ENCODE measurements at places on chromosomes 3 and 15. TPM values are rescaled to one million over a fixed set of nuclear protein-coding genes. Genes with fewer than 3 reads are reported as not detected.
A peak's percentile ranks its signal among the peaks of the same experiment; 100 is the strongest.

Gene PIERCE2
- not detected for total RNA-seq

DNA sequence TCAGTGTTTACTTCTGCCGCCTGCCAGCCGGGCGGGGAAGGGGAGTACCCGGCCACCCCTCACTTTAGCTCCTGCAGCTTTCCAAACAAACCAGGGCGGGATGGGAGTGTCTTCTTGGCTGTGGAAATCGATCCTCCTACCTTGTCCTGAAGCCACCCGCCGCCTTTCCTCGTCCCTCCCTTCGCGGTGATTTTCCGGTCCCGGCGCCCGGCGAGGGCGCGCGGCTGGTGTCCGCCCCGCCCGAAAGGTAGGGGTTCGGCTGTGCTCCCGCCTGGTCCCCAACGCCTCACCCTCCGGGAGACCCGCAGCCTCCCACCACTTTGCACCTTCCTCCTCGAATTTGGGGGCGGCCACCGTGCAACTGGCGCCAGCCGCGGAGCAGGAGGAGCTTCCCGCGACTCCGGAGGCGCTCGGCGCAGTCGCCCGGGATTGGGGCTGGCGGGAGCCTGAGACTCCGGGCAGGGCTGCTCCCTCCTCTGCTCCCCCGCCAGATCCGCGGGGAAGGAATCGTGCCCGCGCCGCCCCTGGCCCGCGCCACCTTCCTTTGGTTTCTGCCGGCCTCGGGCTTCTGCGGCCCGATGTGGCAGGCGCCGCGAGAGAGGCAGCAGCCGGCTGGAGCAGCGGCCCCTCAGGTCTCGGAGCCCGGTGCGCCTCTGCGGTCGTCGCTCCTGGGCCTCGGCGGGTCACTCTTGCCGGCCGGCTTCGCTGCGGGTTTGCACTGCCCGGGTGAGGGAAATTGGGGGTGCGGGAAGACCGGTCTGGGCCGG, 30.7 kb upstream of the ST3GAL6 start:
- H3K27me3 ChIP-seq, result no peaks in the 10 kb centered on the region
- peak; percentile 67 for DNase-seq
- no peaks in the 10 kb centered on the region for H3K36me3 ChIP-seq

Gene CPLX3
- total RNA-seq, result not detected

DNA sequence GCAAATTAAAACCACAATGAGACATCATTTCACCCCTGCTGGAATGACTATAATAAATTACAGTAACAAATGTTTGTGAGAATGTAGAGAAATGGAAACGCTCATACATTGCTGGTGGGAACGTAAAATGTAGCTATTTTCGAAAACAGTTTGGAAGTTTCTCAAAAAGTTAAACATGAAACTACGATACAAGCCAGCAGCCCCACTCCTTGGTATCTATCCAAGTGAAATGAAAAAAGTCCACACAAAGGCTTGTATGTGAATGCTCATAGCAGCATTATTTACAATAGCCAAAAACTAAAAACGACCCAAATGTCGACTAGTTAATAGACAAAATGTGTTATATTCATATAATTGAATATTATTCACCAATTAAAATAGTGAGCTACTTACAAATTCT, 22.9 kb upstream of the CFAP20DC start:
- no peak for DNase-seq
- H3K27ac ChIP-seq, result no peak overlapping the region
- H3K36me3 ChIP-seq, result no peaks in the 10 kb centered on the region
- no peaks in the 10 kb centered on the region for H3K4me1 ChIP-seq
- H3K27me3 ChIP-seq, result no peaks in the 10 kb centered on the region
- no peak overlapping the region for H3K4me3 ChIP-seq

GRCh38 chr3:128218548-128219257, 65.4 kb downstream of the EEFSEC start:
- H3K4me3 ChIP-seq, result no peak overlapping the region
- no peaks in the 10 kb centered on the region for H3K27me3 ChIP-seq
- H3K36me3 ChIP-seq, result no peaks in the 10 kb centered on the region
- no peak for DNase-seq

Gene WDR72
- not detected for total RNA-seq

DNA sequence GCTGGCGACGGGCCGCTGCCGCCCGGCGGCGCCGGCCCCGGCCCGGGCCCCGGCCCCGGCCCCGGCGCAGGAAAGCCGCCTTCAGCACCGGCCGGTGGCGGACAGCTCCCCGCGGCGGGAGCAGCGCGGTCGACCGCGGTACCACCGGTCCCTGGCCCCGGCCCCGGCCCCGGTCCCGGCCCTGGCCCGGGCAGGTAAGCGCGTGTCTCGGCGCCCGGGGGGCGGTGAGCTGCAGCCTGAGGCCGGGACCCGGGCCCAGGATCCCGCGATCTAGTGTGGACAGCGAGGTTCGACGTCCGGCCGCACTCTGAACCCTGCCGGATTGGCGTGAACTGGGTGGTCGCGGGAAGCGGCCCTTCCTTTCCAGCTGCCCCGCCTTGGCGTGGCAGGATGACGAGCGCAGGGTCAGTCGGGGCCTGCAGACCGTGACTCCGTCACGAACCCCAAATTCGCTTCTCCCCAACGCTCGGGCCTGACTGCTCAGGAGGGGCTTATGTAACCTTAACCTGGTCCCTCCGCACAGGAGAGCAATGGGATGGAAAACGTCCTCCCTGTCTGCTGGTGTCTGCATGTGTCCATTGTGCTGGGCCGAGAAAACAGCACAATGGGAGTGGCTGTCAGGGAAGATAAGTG, 472 bp downstream of the BSN start:
- H3K4me3 ChIP-seq, result peak overlapping the region; percentile 75
- no peaks in the 10 kb centered on the region for H3K36me3 ChIP-seq
- no peak for DNase-seq

- no peak overlapping the region for H3K4me3 ChIP-seq
- no peaks in the 10 kb centered on the region for H3K27me3 ChIP-seq
- no peaks in the 10 kb centered on the region for H3K36me3 ChIP-seq
- H3K4me1 ChIP-seq, result no peaks in the 10 kb centered on the region
Measured at GRCh38 chr15:37764733-37765191, 169.7 kb upstream of the TMCO5A start.

GRCh38 chr15:91776104-91776503, 77.4 kb upstream of the SLCO3A1 start:
- no peak overlapping the region for H3K27ac ChIP-seq
- H3K36me3 ChIP-seq, result no peaks in the 10 kb centered on the region
- no peaks in the 10 kb centered on the region for H3K27me3 ChIP-seq
- no peak overlapping the region for H3K4me3 ChIP-seq
- H3K4me1 ChIP-seq, result no peaks in the 10 kb centered on the region

DNA sequence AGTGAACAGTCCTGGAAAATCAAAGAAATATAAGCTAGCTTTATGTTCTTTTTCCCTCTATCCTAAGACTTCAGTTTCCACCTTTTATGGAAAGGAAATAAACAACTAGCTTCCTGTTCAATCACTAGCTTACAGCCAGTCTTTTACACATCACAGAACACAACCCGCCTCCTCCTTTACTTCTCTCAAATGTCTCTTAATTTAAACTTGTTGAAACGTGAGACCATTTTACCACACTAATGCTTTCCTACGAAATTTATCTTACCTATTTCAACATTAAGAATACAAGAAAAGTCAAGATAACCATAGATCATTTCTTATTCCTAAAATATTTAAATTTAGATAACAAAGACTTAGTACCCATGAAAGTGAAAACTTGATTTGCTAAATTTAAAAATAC, 6.2 kb downstream of the PRTG start:
- no peak overlapping the region for H3K27ac ChIP-seq
- no peak for DNase-seq
- no peak overlapping the region for H3K4me3 ChIP-seq
- no peaks in the 10 kb centered on the region for H3K36me3 ChIP-seq
- no peaks in the 10 kb centered on the region for H3K27me3 ChIP-seq

DNA sequence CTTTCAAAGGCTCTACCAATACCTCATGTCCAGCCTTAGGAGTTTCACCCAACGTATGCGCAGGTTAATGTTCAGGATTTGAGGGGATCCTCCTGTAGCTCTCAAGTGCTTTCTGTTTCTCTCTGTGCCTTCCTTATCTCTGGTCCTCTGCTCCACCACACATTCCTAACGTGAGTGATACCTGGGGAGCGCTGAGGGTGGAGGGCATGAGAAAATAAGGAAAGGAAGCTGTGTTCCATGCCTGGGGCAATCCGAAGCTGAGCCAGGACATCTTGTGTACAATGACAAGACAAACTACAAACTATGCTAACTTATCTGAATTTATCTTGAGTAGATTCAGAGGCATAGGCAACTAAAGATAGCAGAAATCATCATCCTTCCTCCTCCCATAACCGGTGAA, 136.4 kb downstream of the SST start:
- H3K27me3 ChIP-seq, result no peaks in the 10 kb centered on the region
- no peak overlapping the region for H3K4me3 ChIP-seq
- H3K4me1 ChIP-seq, result no peaks in the 10 kb centered on the region
- no peak overlapping the region for H3K27ac ChIP-seq
- H3K36me3 ChIP-seq, result no peaks in the 10 kb centered on the region

DNA sequence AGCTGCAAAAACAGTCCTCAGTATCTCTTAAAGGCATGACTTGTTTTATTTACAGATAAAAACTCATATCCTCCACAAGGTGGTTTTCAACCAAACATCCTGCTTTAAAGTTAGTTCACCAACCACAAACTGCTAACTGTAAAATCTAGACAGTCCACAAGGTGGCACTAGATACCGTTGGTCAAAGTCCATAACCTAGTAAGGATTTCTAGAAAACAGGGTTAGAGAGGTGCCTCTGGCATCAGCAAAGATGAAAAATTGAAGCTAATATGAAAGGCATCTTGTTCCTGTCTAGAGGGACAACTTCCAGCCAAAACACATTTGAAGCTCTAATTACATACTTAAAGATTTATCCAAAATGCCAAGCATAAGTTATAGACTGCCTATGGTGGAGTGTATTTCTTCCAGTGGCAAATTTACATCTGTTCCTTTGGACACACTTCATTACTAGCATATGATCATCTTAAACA, 56.0 kb downstream of the ZMAT3 start:
- DNase-seq, result no peak
- peaks cover 2% of the 10 kb centered on the region for H3K4me1 ChIP-seq
- no peaks in the 10 kb centered on the region for H3K36me3 ChIP-seq
- H3K4me3 ChIP-seq, result no peak overlapping the region

Gene MAPK6
- 32.1 TPM for total RNA-seq

DNA sequence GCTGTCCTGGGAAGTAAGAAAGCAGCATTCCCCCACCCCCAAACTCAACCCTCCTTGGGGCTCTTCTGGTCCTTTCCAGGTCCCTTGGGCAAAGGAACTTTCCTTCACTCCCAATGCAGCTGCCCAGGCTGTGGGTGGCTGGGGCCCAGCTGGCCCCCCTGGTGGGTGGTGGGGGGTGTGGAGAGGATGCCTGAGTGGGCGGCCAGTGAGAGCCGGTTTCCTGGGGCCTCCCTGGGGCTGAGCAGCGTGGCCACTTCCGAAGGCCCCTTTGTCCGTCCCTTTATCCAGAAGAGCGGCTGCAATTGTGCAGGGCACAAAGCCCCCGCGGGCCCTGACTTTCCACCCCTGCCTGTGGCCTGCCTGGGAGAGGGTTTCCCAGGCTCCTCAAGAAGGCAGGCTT, 61.0 kb downstream of the RHCG start:
- DNase-seq, result no peak
- H3K36me3 ChIP-seq, result no peaks in the 10 kb centered on the region
- no peak overlapping the region for H3K4me3 ChIP-seq
- no peak overlapping the region for H3K27ac ChIP-seq

DNA sequence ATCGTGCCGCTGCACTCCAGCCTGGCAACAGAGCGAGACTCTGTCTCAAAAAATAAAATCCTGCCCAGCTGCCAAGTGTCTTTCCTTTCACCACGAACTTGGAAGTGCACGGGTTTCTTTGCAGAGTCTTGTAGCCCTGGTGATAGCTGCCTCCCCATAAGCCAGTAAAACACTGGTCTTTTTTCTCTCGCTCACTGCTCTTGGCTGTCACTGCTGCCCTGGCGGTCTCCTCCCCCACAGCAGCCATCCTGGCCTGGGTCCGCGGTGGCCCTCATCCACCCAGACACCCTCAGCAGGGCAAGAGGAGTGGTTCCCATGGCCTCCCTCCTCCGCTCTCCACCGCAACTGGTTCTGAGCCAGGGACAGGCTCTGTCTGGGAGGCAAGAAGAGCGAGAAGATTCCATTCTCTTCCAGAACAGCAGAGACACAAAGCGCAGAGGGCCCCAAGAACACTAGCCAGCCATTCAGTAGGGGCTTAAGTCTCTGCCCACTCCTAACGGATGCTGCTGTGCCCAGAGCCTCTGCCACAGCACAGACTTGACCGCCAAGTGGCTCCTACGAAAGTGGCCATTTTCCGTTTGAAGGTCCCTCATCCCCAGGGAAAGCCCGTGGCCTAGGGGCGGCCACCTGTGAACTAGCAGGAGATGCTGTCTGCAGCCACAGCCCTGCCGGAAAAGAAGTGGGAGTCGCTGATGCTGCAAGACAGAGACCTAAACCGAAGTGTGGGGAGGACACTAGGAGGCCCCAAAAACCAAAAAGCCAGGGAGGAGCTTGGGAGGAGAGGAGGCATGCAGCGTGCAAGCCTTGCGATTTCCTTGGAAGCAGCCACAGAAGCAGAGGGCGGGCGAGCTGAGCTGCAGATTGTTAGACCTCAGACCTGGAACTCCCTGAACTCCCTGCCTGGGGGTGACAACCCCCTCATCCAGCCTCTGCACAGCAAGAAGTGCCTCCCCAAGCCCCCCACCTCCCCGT, 44.1 kb downstream of the KLHL25 start:
- peaks cover 31% of the 10 kb centered on the region for H3K36me3 ChIP-seq
- H3K27me3 ChIP-seq, result no peaks in the 10 kb centered on the region
- DNase-seq, result peak; percentile 79
- H3K4me3 ChIP-seq, result peak overlapping the region; percentile 51
- peaks cover 6% of the 10 kb centered on the region for H3K4me1 ChIP-seq

DNA sequence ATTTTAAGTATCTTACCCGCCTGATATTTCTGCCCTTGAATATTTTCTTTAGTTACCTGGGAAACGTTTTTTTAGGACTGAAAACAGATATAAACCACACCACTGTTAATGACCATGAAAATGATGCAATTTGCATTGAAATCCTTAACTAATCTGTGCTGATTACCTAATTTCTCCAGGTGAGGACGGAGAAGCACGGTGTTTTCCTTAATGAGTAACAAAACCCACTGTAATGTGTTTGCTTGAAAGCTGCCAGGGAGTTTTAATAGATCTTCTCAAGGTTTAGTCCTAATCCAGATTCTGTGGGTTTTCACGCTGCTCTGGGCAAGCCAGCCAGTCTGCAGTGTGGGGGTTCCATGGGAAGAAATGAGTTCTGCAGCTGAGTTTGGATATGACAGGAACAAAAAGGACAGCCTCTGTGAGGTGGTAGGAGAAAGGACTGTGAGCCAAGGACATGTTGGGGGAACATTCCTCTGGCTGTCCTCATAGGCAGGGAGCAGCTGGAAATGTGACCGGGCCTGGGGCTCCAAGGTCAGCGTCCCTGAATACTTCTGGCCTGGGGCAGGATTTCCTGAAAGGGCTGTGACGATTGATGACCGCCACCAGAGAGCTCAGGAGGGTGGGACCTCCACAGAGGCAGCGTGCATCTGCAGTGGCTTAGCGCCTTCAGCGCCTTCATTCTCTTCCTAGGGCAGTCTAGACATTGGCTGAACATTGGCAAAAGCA, 18.6 kb downstream of the THSD4 start:
- DNase-seq, result no peak
- H3K27ac ChIP-seq, result no peak overlapping the region
- no peaks in the 10 kb centered on the region for H3K36me3 ChIP-seq
- no peaks in the 10 kb centered on the region for H3K27me3 ChIP-seq
- H3K4me3 ChIP-seq, result no peak overlapping the region

Gene TRA2B
- total RNA-seq, result 138 TPM

Gene FBXL2
- total RNA-seq, result 33.4 TPM

Gene KLF15
- total RNA-seq, result 74.0 TPM

Gene CYP1A1
- total RNA-seq, result 10.3 TPM

Measured in ascending aorta (tissue), 2 donors.